ENCODE measurements at places on chromosomes 16 and 17.

DNA sequence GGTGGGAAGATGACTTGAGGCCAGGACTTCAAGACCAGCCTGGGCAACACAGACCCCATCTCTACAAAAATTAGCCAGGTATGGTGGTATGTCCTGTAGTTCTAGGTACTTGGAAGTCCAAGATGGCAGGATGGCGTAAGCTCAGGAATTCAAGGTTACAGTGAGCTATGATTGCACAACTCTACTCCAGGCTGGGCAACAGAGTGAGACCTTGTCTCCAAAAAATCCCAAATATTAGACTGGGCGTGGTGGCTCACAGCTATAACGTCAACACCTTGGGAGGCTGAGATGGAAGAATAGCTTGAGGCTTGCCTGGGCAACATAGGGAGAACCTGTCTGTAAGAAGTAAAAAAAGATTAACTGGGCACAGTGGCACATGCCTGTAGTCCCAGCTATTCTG, 30.8 kb downstream of the SUZ12 start:
- H3K27ac ChIP-seq = no peak overlapping the region
- no peak for DNase-seq
- no peak overlapping the region for H3K4me3 ChIP-seq
- no peaks in the 10 kb centered on the region for H3K36me3 ChIP-seq
- no peaks in the 10 kb centered on the region for H3K4me1 ChIP-seq

DNA sequence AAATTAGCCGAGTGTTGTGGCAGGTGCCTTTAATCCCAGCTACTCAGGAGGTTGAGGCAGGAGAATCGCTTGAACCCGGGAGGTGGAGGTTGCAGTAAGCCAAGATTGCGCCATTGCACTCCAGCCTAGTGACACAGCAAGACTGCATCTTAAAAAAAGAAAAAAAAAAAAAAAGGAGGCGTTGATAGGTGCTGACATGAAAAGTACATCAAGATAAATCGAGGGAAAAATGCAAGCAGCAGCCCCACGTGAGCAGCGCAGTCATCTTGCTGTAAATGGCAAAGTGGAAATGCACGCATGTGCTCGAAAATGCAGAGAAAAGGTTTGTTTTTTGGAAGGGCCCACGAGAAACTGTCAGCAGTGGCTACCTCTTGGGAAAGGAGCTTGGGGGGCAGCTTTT, 20.9 kb downstream of the MXRA7 start:
- H3K27me3 ChIP-seq = no peaks in the 10 kb centered on the region
- peaks cover 16% of the 10 kb centered on the region for H3K4me1 ChIP-seq
- H3K36me3 ChIP-seq = peaks cover 4% of the 10 kb centered on the region
- no peak overlapping the region for H3K27ac ChIP-seq

GRCh38 chr17:3909257-3909656, 7.0 kb downstream of the P2RX1 start:
- no peak overlapping the region for H3K4me3 ChIP-seq
- no peak for DNase-seq
- H3K4me1 ChIP-seq = no peaks in the 10 kb centered on the region
- H3K27me3 ChIP-seq = no peaks in the 10 kb centered on the region
- H3K36me3 ChIP-seq = no peaks in the 10 kb centered on the region

DNA sequence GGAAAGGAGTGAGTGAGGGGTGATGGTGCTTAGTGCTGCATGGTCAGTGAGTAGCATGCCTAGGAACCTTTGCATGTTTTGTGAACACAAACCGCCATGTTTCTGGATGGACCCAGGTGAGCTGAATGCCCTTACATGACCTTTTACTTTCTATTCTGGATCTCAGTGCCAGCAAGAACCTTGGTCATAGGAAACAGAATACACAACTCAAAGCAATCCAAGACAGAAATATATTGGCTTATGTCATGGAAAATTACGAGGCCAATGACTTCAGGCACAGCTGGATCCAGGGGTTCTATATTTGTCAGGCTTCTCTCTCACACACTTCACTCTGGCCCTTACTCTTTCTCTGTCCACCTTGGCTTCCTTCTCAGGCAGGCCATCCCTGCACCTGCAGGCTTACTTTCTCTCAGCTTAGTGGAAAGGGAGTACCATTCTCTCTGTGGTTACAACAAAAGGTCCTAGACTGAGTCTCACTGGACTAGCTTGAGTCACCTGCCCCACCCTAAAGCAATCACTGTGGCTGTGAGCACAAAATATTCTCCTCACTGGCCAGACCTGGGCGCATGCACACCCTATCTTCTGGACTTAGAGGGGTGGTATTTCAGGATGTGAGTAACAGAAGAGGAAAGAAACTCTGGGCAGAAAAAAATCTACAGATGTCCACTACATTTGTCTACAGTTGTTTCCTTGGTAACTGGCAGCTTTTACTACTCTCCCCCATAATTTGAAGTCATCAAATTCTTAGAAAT, 20.4 kb upstream of the CPNE2 start:
- peaks cover 7% of the 10 kb centered on the region for H3K36me3 ChIP-seq
- peaks cover 2% of the 10 kb centered on the region for H3K4me1 ChIP-seq
- no peak overlapping the region for H3K27ac ChIP-seq
- H3K27me3 ChIP-seq = no peaks in the 10 kb centered on the region
- DNase-seq = peak; percentile 71

GRCh38 chr17:10305398-10305797, 67.4 kb downstream of the MYH13 start:
- no peak overlapping the region for H3K27ac ChIP-seq
- no peak overlapping the region for H3K4me3 ChIP-seq
- no peak for DNase-seq
- H3K36me3 ChIP-seq = no peaks in the 10 kb centered on the region
- no peaks in the 10 kb centered on the region for H3K4me1 ChIP-seq

DNA sequence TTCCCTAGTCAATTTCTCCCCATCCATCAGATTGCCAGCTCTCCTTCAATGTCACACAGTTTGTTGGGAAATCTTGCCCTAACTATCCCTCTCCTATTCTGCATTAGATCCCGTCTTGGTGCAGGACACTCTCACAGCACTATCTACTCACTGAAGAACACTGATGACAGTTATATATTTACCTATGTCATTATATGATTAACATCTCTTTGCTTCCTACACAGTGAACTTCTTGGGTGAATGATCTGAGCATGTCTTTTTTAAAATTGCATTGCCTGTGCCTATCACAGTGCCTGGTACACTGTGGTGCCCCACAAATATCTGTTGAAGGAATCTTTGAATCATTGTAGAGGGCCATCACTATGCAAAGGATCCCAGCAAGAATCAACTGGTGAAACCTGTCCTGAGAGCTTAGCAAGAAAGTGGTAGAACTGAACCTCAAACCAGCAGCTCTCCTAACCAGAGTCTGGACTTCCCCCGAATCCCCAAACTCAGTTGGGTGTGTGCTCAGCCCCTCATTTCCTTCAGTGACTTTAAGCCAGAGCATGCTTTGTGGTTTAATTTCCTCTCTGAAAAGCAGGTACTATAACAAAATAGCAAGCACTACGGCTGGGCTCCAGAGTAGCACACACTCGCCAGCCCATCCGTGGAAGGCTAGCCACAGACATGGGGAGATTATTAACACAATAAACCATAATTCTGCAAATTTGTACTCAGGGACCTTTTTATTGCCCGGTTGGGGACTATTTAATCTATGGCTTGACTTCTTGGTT, 680.7 kb upstream of the SALL1 start:
- no peak overlapping the region for H3K4me3 ChIP-seq
- no peaks in the 10 kb centered on the region for H3K36me3 ChIP-seq
- DNase-seq = no peak
- H3K4me1 ChIP-seq = no peaks in the 10 kb centered on the region
- no peak overlapping the region for H3K27ac ChIP-seq
- H3K27me3 ChIP-seq = no peaks in the 10 kb centered on the region

DNA sequence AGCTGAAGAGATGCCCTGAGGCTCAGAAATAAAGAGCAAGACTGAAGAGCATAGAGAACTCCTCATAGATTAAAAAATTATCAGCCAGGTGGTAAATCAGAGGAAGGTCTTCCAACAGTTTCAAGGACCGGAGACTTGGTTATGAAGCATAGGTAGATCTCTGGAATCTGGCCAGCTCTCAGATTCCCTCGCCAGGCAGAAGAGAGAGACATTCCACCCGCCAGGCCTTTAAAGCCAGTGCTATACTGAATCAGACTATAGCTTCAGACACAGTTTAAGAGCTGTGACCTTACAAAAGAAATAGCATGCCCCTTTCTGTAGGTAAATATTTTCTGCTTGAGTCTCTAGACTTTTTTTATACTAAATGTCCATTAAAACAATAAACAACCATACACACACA, 70.3 kb downstream of the NFATC3 start:
- DNase-seq = no peak
- no peak overlapping the region for H3K27ac ChIP-seq
- H3K36me3 ChIP-seq = no peaks in the 10 kb centered on the region

DNA sequence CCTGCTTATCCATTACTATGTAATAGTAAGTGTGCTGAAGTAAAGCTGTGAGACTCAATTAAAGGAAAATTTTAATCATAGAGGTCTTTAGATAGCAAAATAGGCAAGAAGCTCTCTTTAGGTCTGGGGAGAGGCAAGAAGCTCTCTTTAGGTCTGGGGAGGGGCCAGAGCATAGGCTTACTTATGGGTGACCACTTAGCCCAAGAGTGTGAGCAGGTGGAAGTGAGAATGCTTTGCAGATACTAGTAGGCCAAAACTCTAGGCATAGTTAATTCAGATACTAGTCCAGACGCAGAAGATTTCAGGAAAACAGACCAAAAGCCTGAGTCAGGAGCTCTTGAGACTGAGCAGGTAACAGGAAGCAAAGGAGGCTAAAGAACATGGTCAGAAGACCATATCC, 49.6 kb downstream of the GLG1 start:
- no peak overlapping the region for H3K4me3 ChIP-seq
- no peaks in the 10 kb centered on the region for H3K27me3 ChIP-seq
- no peaks in the 10 kb centered on the region for H3K4me1 ChIP-seq
- H3K27ac ChIP-seq = no peak overlapping the region
- H3K36me3 ChIP-seq = no peaks in the 10 kb centered on the region

- H3K27ac ChIP-seq = no peak overlapping the region
- DNase-seq = peak; percentile 42
- no peaks in the 10 kb centered on the region for H3K36me3 ChIP-seq
Measured at GRCh38 chr16:85200471-85201278, 88.4 kb upstream of the CIBAR2 start.

DNA sequence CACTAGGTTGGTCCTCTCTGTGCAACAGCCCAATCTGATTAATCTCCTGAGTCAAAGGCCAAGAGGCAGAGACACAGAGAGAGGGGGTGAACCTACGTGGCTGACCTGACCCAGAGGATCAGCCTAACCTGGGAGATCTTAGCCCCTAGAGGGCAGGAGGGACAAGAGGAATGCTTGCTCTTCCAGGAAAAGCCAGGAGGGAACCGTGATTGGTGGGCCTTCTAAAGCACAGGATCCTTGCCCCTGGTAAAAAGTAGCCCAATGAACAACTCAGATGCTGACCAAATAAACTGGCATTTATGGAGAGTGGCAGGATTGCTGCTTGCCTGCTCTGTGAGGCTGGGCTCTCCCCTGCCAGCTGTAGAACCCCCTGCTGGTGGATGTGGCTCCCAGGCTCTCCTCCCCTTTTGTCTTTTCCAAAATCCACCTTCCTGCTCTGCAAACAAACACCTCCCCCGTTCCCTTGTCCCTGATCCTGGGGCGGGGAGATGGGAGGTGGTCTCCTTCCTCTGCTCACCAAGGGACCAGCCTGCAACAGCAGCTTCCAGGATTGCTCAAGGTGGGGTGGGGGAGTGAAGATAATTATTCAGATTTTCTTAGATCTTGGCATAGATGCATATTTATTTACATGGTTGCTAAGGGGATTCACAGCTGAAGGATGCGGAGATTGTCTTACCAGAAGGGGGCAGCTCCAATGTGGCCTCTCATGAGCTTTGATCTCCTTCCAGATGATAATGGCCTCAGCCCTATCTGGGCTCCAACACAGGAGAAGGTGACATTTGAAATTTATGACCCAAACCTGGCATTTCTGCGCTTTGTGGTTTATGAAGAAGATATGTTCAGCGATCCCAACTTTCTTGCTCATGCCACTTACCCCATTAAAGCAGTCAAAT, 71.9 kb downstream of the SDR42E1 start:
- peaks cover 4% of the 10 kb centered on the region for H3K4me1 ChIP-seq
- no peak overlapping the region for H3K27ac ChIP-seq
- H3K27me3 ChIP-seq = peaks cover 4% of the 10 kb centered on the region
- no peak for DNase-seq

DNA sequence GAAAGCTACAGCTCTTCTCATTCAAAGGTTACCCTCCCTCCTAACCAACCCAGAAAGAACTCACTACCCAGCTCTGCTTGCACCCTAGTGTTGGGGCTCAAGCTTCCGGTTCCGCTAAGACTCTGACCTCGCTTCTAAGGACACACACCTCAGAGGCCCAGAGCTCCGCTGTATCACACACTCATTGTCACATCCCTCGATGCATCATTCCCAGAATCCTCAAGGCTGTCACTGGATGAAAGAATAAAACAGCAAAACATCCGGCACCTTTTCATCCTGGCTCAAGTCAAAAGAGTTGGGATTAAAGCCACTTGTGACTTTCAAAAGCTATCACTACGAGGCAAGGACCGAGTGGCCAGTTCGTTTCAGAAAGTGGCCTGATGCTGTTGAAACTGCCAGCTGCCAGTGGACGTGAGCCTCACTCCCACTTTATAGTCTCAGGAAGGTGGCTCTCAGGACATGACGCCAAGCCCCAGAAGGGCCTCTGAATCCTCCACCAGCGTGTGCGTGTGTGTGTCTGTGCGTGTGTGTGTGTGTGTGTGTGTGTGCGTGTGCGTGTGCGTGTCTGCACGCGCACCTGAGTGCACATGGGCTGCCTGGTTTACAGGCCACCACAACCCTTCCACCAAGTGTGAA, 29.0 kb downstream of the ZFHX3 start:
- no peak overlapping the region for H3K4me3 ChIP-seq
- H3K27ac ChIP-seq = peak overlapping the region; percentile 81
- no peak for DNase-seq
- peaks cover 21% of the 10 kb centered on the region for H3K4me1 ChIP-seq
- H3K27me3 ChIP-seq = no peaks in the 10 kb centered on the region

DNA sequence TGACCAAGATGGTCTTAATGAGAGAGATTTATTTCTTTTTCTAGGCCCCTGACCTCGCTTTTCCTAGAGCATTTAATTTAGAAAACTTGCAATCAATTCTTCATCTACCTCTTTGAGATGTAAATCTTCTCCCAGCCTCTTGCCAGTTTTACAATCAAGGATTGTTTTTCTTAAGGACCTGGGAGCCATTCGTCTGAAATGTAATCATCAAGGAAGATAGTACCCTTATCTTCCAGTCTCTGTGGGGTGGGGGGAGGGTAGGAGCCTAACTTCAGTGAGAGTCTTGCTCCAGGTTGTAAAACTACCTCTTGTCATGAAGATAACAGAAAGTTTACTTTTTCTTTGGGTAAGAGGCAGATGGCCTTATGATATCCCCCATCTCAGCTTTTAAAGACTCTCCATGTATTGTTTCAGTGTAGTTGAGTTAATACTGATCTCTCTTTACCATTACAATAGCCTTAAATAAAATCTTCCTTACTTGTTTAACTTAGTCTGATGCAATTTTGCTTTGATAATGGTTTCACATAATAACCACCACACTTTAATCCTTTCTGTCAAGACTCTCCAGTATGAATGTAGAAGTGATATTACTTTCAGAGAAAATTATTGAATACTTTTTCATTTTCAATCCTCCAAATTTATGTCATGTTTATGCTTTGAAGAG, 110.2 kb upstream of the CPHXL start:
- no peak overlapping the region for H3K27ac ChIP-seq
- no peaks in the 10 kb centered on the region for H3K36me3 ChIP-seq
- H3K4me1 ChIP-seq = no peaks in the 10 kb centered on the region
- no peaks in the 10 kb centered on the region for H3K27me3 ChIP-seq
- H3K4me3 ChIP-seq = no peak overlapping the region
- DNase-seq = no peak

- no peak overlapping the region for H3K4me3 ChIP-seq
- H3K27ac ChIP-seq = no peak overlapping the region
- DNase-seq = no peak
Measured at GRCh38 chr17:8341456-8341855, 1.8 kb downstream of the ODF4 start.

GRCh38 chr17:82845163-82845807, 5.5 kb upstream of the ZNF750 start:
- no peaks in the 10 kb centered on the region for H3K36me3 ChIP-seq
- H3K27me3 ChIP-seq = no peaks in the 10 kb centered on the region
- DNase-seq = no peak
- H3K27ac ChIP-seq = no peak overlapping the region

All from fibroblast of lung (primary cell).